ENCODE measurements at places on chromosomes 3 and 15. TPM values are rescaled to one million over a fixed set of nuclear protein-coding genes. Genes with fewer than 3 reads are reported as not detected.

GRCh38 chr3:60770532-60770931 lies 480.7 kb downstream of the FHIT start:
- no peak for DNase-seq

DNA sequence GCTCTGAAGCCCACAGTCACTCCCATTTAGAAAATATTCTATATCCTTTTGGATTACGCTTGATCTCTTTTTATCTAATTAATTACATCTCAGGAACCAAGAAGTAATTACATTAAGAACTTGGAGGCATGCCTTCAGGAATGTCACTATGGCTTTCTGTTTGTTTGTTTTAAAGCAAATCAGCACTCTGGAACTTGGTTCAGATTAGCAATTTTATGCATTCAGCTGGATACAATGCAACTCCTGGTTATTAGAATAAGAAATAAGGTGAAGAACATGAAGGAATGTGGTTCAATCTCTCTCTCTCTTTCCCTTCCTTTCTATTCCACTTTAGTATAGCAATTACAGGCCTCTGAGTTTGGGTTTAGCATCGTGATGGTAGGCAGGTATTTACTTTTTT lies 235.8 kb downstream of the FHIT start:
- DNase-seq = no peak

The SELENOS gene
- total RNA-seq = 44.7 TPM

- DNase-seq = no peak
These were observed 1.5 kb upstream of the SNX22 start for GRCh38 chr15:64149893-64150578.

The PLCL2 gene
- total RNA-seq = 10.8 TPM

The C3orf20 gene
- 0.19 TPM for total RNA-seq

The TLR9 gene
- not detected for total RNA-seq

GRCh38 chr15:70530503-70530902 lies 232.9 kb downstream of the UACA start:
- DNase-seq = no peak

The HYKK gene
- total RNA-seq = 4.1 TPM

- no peak for DNase-seq
These were observed 313.3 kb downstream of the SATB1 start for GRCh38 chr3:18111796-18112232.

The CCR1 gene
- total RNA-seq = 0.11 TPM

DNA sequence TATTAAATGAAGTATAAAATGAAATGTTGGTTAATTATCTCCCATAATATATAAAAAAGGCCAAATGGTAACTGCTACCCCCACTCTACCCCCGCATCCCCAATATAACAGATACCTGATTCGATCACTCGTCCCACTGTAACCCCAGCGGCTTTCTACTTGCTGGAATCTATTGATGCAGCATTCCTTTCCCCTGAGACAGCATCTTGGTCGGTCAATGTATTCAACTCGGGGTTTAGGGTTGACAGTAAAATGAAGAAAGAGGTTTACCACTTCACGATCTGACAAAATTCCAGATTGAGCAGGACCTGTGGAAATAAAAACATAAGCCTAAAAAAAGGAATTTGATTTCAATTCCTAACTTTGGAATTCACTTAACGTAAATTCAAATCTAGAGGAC lies 18.6 kb upstream of the C15orf40 start:
- DNase-seq = no peak

DNA sequence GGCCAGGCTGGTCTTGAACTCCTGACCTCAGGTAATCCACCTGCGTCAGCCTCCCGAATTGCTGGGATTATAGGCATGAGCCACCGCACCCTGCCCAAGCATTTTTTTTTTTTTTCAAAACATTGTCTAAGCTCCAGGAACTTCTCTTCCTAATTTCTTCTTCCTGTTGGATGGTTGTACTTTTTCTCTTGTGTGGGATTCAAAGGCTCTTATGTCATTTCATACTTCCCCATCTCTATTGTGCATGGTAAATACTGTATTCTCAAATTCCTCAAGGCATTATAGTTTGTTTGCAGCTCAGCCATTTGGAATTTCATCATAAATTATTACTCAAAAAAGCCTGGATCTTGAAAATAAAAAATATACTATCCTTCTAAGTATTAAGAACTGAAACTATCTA lies 199.1 kb upstream of the GADL1 start:
- no peak for DNase-seq

GRCh38 chr15:53982876-53983275 lies 4.6 kb downstream of the UNC13C start:
- no peak for DNase-seq

The AADAC gene
- total RNA-seq = not detected

DNA sequence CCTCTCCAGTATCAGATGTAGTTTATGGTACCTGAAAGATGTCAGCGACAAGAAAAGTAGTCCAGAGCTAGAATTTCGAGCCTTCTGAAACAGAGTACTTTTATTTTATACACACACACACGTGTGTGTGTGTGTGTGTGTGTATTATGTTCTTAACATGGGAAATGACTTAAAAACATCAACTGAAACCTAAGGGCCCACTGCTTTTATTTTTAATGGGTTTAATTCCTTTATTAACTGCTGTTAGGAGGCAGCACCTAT lies 1.9 kb downstream of the TCF12 start:
- DNase-seq = no peak

GRCh38 chr15:69824877-69825406 lies 272.8 kb downstream of the TLE3 start:
- DNase-seq = no peak

DNA sequence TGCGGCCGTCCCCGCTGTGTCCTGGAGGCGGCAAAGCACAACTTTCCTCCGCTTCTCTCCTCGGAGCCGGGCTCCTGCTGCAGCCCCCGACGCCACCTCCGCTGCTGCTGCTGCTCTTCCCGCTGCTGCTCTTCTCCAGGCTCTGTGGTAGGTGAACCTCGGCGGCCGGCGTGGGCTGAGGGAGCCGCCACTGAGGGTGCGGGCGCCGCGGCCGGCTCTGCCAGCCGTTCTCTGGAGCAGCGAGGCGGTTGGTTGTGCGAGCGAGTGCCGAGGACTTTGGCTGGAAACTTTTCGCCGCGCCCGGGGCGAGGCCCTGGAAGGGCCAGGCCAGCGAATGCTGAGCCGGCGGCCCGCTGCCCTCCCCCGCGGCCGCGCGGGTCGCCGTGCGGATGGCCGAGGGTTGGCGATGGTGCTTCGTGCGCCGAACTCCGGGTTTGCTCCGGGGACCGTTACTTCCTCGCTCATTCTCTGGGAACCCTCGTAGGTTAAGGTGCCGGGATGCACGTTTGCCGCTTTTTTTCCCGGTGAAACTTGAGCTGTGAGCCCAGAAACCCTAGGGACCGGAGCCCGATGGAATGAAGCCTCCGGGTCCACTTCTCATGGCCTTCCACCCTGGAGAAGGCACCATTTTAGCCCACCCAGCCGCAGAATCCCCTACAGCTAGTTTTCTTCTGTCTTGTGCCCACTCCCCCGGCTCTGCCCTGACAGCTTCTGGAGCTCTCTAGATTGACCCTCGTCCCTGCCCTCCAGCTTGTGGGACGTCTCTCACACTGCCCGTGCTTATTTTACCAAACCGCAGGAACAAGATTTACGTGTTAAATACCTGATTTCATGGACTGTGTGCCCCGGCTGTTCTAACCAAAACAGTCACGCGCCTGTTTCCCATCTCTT lies 660 bp downstream of the NECTIN3 start:
- DNase-seq = peak; percentile 34

The TRPM7 gene
- total RNA-seq = 41.0 TPM

The CNTN6 gene
- 0.17 TPM for total RNA-seq

DNA sequence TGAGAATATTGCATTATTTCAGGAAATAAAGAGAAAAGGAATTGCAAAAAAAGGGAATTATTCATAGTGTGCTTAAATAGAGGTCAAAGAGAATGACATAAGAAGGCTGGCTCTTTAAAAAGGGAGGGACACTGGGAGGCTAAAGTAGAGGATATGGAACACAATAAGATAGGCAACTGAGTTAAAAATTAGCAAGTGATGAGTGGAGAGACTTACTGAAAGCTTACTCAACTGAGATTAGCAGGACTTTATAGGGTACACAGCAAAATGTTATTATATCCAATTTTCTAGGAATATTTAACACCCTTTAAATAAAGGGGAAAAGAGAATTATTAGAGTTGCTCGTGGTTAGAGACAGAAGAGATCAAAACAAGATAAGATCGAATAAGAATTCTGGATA lies 375.2 kb downstream of the LSAMP start:
- DNase-seq = no peak

DNA sequence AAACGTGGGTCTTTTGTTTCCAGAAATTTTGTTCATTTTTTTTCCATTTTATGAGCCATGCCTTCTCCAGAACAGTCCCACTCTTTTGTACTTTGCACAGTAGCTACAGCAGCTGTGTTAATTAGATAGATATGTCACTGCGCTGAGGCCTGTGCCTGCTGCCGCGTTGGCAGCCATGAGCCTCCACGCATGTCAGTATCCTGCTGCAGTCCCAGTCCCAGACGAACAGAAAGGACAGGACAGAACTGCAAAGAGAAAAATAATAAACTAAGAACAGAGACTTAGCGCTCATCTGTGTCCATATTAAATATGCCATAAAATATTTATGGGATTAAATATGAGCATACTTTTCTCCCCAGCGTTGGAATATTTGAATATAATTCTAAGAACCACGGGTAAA lies 442.4 kb upstream of the RARB start:
- DNase-seq = no peak

DNA sequence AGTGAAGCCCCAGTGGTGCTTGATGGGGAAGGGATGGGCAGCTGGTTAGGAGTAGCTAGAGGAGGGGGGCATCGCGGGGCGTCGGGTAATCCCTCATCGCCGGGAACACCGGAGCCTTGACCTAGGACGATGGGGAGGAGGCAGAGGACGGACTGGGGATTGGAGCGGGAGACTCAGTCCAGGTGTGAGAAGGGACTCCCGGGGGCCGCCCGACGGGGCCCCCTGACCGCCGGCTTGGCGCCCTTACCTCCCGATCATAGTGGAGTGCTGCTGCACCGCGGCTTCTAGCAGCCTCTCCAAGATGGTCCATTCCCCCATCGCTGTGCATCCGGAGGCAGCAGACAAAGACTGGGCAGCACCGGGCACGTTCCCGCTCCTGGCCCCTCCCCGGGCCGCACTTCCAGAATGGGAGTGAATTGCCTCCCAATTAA lies 612 bp downstream of the GJD2 start:
- no peak for DNase-seq

DNA sequence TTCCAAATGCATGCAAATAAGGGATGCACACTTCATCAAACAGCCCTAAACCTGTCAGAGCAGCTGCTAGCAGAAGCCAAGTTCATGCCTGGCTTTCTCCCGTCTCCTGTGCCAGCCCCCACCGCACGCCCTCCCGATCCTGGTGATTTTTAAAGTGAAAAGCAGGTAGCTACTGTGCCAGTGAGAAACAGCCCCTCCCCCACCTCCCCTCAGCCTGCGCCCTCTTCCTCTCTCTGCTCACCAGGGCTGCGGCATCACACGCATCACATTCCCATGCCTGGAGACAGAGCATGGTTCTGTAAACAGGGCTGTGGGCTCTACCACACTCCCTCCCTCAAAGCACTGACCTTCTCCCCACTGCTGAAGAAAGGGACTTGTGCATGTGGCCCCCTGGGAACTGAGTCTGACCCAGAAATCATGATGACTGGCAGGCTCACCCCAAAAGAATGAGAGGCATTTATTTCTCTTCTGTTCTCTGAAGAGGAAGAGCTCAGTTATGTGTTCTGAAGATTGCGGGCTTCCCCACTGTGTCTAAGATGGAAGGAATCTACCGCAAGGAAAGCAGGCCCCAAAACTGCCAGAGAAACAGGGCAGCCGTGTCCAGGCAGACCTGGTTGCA lies 14.5 kb upstream of the SLC6A1 start:
- no peak for DNase-seq

GRCh38 chr3:162134571-162134970 lies 638.0 kb downstream of the OTOL1 start:
- DNase-seq = no peak

The RBM5 gene
- total RNA-seq = 322 TPM

The PLA2G4F gene
- total RNA-seq = 0.60 TPM

- no peak for DNase-seq
These were observed 246.6 kb upstream of the LRRC3B start for GRCh38 chr3:26375843-26376530.

DNA sequence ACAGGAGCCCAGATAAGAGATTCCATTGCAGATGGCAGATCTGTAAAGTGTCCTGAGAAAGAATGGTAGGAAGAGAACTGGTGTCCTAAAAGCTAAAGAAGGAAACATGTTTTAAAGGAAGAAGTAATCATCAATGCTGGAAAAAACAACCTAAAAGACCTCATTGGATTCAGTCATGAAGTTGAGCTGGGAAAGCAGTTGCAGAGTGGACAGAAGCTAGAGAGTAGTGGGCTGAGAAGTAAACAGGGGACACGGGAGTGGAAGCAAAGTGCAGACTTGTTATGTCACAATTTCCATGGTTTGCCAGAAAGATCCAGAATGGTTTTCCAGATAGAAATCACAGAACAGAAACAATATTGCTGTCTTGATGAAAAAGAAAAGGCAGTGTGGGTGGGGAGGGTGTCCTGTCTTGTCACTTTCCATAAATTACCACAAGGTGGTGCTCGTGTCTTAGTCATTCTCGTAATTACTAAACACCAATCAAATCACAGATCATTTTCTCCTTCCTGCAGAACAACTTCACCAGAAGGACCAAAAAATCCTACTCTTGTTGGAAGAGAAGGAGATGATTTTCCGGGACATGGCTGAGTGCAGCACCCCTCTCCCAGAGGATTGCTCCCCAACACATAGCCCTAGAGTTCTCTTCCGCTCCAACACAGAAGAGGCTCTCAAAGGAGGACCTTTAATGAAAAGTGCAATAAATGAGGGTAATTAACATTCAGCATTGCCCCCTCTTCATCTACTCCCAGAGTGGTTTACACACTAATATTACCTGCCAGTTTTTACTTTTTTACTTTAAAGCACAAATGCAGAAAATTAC lies 64.5 kb downstream of the KLHL25 start:
- DNase-seq = no peak

- DNase-seq = no peak
These were observed 439.0 kb downstream of the NTRK3 start for GRCh38 chr15:87817553-87817952.

The DZIP1L gene
- 81.9 TPM for total RNA-seq

The BNC1 gene
- total RNA-seq = 0.67 TPM

- no peak for DNase-seq
These were observed 36.3 kb downstream of the SRGAP3 start for GRCh38 chr3:9213019-9213634.

The RBPMS2 gene
- 37.5 TPM for total RNA-seq

DNA sequence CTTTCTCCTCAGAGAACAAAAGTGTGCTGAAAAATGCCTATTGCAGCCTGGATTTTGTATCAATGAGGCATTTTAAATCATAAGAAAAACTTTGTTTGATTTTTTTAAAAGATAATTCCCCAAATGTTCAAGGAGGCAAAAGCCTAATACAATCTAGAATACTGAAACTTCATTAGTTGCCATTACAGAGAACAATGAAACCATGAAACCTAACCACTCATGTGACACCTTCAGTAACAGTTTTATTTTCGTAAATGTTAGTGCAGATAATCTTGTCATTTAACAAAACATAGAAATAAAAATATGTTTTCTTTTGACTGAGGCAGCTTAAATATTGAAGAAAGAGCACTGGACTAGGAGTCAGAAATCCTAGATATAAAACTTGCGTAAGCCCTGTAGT lies 655.9 kb downstream of the RBMS3 start:
- DNase-seq = no peak

GRCh38 chr15:66779331-66780009 lies 77.4 kb downstream of the SMAD6 start:
- DNase-seq = no peak

GRCh38 chr15:80957556-80957955 lies 32.1 kb downstream of the MESD start:
- no peak for DNase-seq

Measured in progenitor cell of endocrine pancreas (in vitro differentiated cells).